Stimulated activated naive B cell treated with anti-CD40 and anti-IgM and Interleukin-4, amounts not matched to agents 10 μg/mL and 1 μg/mL and 100 μg/mL, for 72 hours (primary cell): ENCODE measurements at places on chromosomes 6 and 20.

DNA sequence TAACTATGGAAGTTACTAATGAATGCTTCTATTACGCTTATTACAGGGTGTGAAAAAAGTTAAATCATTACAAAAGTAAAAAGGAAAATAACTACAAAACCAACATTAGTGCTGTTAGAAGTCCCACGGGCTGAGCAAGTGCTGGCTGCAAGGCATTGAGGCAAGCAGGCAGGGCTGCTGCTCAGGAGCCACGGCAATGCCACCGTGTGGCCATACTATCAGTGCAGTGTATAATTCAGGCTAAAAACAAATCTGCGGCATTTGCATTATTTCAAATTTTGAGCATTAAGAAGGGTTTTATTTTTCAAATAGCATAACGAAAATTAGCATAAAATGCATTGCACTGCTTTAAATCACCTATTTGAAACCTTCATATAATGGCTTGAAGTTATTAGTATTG, 17.1 kb downstream of the IFNGR1 start:
- H3K4me1 ChIP-seq = peaks cover 32% of the 10 kb centered on the region
- H3K4me3 ChIP-seq = no peak overlapping the region
- H3K27me3 ChIP-seq = no peaks in the 10 kb centered on the region
- no peak for DNase-seq

DNA sequence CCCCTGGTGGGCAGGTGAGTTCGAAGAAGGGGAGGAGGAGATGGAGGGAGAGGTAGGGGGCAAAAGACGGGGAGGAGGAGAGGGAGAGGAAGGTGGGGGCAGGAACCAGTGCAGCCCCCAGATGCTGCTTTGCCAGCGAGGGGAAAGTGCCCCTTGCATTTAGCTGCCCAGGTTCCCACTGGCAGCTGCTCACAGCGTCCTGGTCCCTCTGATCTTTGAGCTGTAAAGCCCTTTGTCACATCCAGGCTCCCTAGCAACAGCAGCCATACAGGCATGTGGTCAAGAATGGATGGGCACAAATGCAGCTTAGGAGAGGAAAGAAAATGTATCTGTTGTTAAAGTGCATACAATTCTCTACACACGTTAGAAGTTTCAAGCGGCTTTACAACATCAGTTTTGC, 160.9 kb downstream of the CD83 start:
- H3K36me3 ChIP-seq = peaks cover 55% of the 10 kb centered on the region
- no peaks in the 10 kb centered on the region for H3K27me3 ChIP-seq
- H3K4me3 ChIP-seq = no peak overlapping the region
- H3K27ac ChIP-seq = peak overlapping the region; percentile 94

DNA sequence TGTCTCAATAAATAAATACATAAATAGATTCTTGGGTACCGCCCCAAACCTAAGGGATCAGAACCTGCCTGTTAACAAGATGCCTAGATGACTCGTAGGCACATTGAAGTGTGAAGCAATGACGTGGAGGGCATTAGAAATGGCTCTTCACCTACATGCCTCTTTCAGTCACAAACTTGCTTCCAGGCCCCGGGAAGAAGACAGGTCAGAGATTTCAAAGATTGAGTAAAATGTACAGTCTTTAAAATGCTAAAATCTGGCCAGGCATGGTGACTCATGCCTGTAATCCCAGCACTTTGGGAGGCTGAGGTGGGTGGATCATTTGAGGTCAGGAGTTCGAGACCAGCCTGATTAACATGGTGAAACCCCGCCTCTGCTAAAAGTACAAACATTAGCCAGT, 480.8 kb upstream of the JARID2 start:
- no peak overlapping the region for H3K27ac ChIP-seq
- no peak for DNase-seq
- H3K36me3 ChIP-seq = peaks cover 2% of the 10 kb centered on the region
- no peaks in the 10 kb centered on the region for H3K27me3 ChIP-seq
- peaks cover 26% of the 10 kb centered on the region for H3K4me1 ChIP-seq
- no peak overlapping the region for H3K4me3 ChIP-seq

DNA sequence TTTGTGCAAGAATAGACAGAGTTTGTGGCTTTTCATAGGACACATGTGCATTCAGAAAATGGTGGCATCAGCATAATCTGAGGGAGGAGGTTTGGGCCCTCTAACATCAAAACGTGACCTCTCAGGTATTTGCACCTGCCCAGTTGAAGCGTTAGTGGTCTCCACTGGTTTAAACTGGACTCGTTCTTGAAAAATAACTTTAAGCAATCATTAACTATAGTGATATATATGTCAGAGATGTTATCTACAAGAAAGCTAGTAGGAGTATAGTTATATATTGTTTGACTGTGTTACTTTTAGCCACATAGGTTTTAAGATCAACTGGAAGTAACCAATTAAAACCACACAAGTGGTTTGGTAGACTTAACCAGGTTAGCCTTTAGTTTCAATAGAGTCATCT, 607.4 kb downstream of the MAFB start:
- no peak overlapping the region for H3K4me3 ChIP-seq
- H3K27ac ChIP-seq = no peak overlapping the region
- no peaks in the 10 kb centered on the region for H3K36me3 ChIP-seq
- no peaks in the 10 kb centered on the region for H3K27me3 ChIP-seq
- no peaks in the 10 kb centered on the region for H3K4me1 ChIP-seq
- DNase-seq = no peak

DNA sequence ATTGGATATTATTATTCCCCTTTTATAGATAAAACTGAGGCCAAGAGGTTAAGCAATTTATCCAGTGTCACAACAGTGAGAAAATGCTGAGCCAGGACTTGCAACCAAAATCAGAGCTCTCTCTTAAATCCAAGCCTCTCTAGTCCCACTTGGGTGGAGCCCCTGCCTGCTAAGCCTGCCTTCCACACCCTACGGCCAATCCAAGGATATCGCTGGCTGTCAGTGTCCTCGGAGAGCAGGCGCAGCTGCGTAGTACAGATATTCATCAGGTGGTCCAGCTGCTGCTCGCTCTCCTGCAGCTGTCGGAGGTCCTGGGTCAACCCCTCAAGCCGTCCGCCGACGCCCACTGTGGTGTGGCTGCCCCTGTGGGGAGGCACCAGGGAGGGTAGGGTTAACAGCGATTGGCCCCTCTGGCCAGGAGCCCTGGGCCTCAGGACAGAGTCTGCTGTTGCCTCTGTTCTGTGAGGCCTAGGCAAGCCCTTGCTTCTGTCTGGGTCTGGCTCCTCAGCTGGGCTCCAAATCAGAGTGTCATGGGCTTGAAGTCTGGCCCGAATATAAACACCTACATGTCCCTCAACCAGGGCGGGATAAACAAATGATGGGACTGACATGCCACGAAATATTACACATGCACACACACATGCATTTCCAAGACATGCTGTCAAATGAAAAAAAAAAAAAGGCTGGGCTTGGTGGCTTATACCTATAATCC, 3.9 kb upstream of the NECAB3 start:
- H3K27me3 ChIP-seq = no peaks in the 10 kb centered on the region
- H3K4me3 ChIP-seq = no peak overlapping the region
- peaks cover 24% of the 10 kb centered on the region for H3K4me1 ChIP-seq
- H3K36me3 ChIP-seq = peaks cover 25% of the 10 kb centered on the region

DNA sequence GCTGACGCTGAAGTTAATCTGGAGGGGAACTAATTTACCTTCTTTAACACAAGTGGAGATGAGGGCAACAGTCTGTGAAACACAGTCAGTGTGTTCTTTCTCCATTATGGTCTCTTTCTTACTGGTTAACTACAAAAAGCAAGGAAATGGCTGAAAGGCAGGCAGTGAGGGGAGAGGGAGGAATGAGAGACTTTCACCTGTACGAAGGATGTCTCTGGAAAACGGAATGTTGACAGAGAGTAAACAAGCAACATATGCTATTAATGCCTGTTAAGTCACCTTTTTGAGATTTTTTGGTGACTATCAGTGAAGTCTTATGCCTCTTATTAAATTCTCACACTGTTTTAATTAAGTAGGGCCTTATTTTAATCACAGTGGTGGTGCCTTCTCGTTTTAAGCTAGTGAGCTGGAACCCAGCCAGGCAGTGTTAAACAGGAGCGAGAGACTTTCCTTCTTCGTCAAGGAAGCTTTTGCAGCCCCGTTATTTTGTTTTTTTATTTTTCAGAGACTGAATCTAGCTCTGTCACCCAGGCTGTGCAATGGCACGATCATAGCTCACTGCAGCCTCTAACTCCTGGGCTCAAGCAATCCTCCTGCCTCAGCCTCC, 165.6 kb downstream of the ATXN1 start:
- H3K27me3 ChIP-seq = no peaks in the 10 kb centered on the region
- H3K4me3 ChIP-seq = no peak overlapping the region
- peaks cover 60% of the 10 kb centered on the region for H3K4me1 ChIP-seq
- H3K36me3 ChIP-seq = peaks cover 47% of the 10 kb centered on the region
- no peak for DNase-seq
